ENCODE measurements at places on chromosomes 6 and 20. TPM values are rescaled to one million over a fixed set of nuclear protein-coding genes. Genes with fewer than 3 reads are reported as not detected.

C20orf173 gene
- polyA plus RNA-seq, result not detected

SLC22A7 gene
- not detected for polyA plus RNA-seq

PDRG1 gene
- 11.9 TPM for polyA plus RNA-seq

PRSS35 gene
- polyA plus RNA-seq, result 9.3 TPM

DNA sequence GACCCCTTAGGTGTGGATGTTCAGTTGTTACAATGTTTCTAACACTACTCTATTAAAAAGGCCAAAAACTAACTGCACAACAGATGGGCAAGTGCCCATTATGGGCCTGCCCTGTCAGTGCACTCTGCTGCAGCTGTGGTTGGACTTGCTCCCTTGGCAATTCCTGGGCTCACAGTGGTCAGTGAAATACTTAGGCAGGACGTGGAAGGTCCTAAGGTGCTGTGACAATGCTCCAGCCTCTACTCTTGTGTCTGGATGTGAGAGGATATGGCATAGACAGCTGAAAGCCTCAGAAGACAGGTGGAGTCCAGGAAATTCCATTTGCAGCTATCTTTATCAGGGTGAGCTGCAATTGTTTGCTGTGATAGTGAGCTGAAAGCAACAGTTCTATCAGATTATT is 136.5 kb upstream of the OLIG3 start:
- no peak for DNase-seq

DNA sequence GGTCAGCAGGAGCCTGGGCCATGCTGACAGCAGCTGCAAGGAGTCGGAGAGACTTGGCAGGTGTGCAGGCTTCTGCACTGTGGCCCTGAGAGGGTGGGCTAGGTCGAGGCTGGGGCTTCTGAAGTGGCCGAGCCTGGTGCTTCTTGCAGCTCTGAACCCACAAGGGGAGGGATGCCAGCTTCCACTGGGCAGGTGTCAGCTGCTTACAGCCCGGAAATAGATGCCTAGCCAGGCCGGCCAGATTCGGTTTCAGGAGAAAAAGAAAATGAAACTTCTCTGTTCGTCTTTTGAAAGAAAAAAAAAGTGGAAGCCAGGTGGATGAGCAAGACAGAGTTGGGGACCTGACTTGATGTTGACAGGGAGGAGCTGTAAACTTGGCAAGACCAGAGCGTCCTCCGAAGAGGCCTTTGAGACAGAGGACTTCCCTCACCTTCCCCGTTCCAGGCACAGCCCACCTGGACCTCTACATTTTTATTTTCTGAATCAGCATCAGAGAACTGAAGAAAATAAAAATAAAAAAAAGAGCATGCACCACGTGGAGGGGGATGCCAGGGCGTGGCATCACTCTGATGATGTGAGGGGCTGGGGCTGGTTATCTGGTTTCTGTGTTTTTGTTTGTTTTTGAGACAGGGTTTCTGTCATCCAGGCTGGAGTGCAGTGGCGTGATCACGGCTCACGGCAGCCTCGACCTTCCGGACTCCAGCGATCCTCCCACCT is at the start of gene ZBP1:
TSS of gene ZBP1 (minus strand) at position 153 of the 717 bp plus-strand sequence. CDS start at position 22, 131 bp downstream.
- no peak for DNase-seq

GRCh38 chr20:53100476-53100911 is 128.3 kb downstream of the TSHZ2 start:
- DNase-seq, result no peak

- DNase-seq, result no peak
These were observed 74.3 kb downstream of the ERMARD start for GRCh38 chr6:169825558-169826225.

GRCh38 chr6:22970004-22970403 is 400.6 kb downstream of the HDGFL1 start:
- no peak for DNase-seq

DNA sequence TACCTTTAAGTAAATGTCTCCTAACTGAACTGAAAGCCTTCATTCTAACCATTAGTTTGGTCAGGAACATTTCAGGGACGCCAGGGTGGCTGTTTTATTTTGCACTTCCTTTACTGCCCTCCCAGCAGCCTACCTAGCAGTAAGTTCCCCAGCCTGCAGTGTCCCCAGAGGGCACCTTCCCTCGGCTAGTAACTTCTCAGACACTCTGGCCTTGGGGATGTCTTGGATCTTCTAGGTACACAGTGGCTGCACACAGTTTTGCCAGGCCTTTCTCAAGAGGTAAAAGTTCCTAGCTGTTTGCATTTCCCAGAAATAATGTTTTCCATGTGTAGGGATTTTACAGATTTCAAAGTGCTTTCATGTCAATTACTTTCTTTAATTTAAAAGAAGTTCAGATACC is 378 bp upstream of the LAMA2 start:
- DNase-seq, result no peak
